NCI-H69 (cell line): ENCODE measurements at places on chromosomes 3 and 15.

GRCh38 chr3:174170248-174170647 lies 688.9 kb upstream of the NAALADL2 start:
- DNase-seq: peak; percentile 94

- DNase-seq: peak; percentile 1
Observed at GRCh38 chr15:96374499-96374898, 44.0 kb downstream of the NR2F2 start.

GRCh38 chr3:35969406-35969805 lies 330.1 kb downstream of the ARPP21 start:
- DNase-seq: no peak

DNA sequence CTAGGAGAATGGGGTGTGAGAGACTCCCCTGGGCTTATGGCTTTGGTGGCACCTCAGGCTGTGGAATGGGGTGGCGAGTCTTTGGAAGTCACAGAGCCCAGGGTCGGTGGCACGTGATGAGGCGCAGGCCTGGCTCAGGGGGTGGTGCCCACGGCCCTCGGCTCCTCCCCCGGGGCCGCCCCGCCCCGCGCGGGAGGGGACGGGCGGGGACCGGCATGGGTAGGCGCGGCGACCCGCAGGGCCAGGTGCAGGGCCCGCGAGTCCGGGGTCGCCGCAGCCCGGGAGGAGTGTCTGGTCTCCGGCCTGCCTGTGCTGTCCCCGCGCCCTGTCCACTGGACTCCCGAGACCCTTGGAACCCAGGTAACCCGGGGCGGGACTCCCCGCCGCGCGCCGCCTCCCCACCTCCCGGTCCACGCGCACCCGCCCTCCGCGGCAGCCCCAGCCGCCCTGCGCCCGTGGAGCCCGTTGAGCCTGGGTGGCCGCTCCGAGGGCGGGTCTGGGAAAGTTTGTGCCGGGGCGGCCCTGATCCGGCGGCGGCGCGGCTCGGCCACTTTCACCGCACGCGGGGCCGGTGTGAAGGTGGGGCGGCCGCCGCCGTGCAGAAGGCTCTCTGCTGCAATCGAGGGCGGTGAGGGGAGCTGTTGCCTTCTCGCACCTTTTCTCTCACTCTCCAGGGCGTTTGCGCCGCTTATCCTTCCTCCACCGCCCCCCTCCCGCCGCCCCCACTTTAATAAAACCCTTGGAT lies at the start of gene PAQR5:
TSS of gene PAQR5 (plus strand) at position 216 of the 745 bp plus-strand sequence. CDS start 61,169 bp downstream, outside the sequence.
- peak; percentile 72 for DNase-seq

GRCh38 chr15:99434506-99435112 lies 131.2 kb upstream of the MEF2A start:
- DNase-seq: no peak

GRCh38 chr15:36653851-36654250 lies 74.4 kb downstream of the CDIN1 start:
- peak; percentile 73 for DNase-seq

- no peak for DNase-seq
Observed at GRCh38 chr3:132245552-132246142, 71.6 kb upstream of the ACP3 start.

DNA sequence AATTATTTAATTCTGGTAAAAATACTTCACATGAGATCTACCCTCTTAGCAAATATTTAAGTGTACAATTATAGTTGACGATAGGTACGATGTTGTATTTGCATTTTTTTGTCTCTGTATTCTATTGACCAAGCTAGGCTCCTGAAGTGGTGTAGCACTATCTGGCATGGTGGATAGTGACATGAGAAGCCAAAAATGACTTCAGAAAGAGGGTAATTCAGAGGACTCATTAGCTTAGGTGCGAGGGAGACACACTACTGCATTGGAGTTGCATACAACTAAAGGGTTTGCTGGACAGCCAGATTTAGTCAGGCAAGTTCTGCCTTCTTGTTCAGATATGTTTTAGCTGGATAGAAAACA lies 50.6 kb downstream of the KBTBD8 start:
- DNase-seq: peak; percentile 54

- DNase-seq: peak; percentile 35
Observed at GRCh38 chr3:66797889-66798560, 200.1 kb upstream of the KBTBD8 start.

GRCh38 chr3:115102046-115102445 lies 45.0 kb downstream of the ZBTB20 start:
- no peak for DNase-seq

DNA sequence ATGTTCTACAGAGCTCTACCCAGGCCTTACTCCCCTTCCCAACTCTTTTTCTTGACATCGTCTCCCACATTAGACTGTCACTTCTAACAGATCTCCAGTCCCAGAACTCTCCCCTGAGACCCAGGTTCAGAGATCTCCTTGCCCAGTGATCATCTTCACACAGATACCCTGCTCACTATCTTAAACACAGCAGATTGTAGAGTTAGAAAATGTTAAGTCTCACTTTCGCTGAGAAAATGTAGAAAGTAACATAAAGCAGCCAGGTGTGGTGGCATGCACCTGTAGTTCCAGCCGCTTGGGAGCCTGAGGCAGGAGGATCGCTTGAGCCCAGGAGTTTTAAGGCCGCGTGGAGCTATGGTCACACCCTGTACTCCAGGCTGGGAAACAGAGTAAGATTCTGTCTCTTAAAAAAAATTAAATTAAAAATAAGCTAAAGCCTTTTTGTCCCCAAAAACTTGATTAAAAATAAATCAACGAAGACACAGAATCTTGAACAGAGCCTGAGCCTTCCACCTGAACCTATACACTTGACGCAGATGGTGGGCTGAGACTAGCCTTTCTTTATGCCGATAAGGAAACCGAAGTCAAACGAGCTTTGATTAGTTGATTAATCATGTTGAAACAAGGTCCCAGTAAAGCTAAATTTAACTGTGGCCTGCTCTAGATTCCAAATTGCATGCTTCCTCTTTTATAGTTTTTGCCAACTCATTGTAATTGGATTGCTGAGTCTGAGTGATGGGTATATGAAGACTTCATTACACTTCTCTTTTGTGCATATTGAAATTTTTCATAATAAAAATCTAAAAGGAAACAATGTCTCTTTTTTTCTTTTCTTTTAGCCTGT lies 31.3 kb upstream of the BLM start:
- no peak for DNase-seq

GRCh38 chr15:60035344-60035743 lies 31.2 kb downstream of the FOXB1 start:
- peak; percentile 54 for DNase-seq
